Purkinje cell (primary cell): ENCODE measurements at places on chromosomes 1 and 21. TPM values are rescaled to one million over a fixed set of nuclear protein-coding genes. Genes with fewer than 3 reads are reported as not detected.

The BEST4 gene
- polyA plus RNA-seq = 0.15 TPM in 1 of 2 replicates, not detected in the other

The LIPI gene
- 0.34 and 0.43 TPM in 2 replicates for polyA plus RNA-seq

The MACF1 gene
- 103 and 127 TPM in 2 replicates for polyA plus RNA-seq

The KCNJ15 gene
- not detected in 2 replicates for polyA plus RNA-seq

The HENMT1 gene
- polyA plus RNA-seq = 30.2 and 48.8 TPM in 2 replicates
